ENCODE measurements at places on chromosomes 4 and X. TPM values are rescaled to one million over a fixed set of nuclear protein-coding genes. Genes with fewer than 3 reads are reported as not detected.

MTTP gene
- total RNA-seq, result 1.5 TPM

CSAG3 gene
- total RNA-seq, result 2.6 TPM

MAGEC2 gene
- 29.1 TPM for total RNA-seq

MAGEA11 gene
- total RNA-seq, result not detected

EFHC2 gene
- 6.2 TPM for total RNA-seq

C4orf51 gene
- not detected for total RNA-seq

TSR2 gene
- total RNA-seq, result 24.4 TPM

UGT8 gene
- total RNA-seq, result 0.55 TPM

NAP1L2 gene
- 21.9 TPM for total RNA-seq

RS1 gene
- not detected for total RNA-seq

COL4A6 gene
- 13.5 TPM for total RNA-seq

IRS4 gene
- 0.57 TPM for total RNA-seq

RHOXF2B gene
- total RNA-seq, result not detected

ADH1C gene
- 14.5 TPM for total RNA-seq
